ENCODE measurements at places on chromosomes 16 and 17.

DNA sequence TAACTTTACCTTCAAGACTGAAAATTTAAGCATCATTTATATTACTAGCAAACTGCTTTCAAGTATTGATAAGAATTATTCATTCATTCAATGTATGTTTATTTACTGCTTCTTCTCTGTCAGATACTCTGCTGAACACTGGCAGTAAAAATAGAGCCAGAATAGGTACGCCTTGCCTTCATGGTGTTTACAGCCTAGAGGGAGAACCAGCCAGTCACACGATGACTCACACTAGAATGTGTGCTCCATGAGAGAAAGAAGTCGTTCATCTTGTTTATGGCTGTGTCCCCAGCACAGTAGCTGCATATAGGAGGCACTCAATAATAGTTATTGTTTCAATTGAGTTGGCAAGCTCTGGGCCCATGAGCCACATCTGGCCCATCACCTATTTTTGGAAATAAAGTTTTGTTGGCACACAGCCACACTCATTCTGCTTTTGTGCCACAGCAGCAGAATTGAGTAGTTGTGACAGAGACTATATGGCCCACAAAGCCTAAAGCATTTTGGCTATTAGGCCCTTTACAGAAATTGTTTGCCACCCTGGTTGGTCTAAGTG, 84.2 kb downstream of the TMC6 start:
- no peak for DNase-seq

DNA sequence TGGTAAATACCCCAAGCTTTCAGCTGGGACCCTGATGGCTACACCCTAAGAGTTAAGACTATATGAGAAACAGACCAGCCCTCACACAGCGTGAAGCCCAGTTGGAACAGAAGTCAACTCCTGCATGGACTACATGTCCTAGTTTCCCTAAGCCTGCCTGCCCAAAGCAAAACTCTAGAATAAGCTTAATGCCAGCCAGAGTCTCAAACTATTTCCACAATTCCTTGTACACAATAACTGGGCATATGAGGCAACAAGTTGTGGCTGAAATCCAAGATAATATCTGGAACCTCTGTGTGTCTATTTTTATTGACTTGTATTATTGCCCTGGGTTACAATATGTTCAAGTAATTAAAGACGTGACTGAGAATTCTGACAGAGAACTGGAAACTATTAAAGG, 19.4 kb downstream of the MYH10 start:
- DNase-seq: no peak

DNA sequence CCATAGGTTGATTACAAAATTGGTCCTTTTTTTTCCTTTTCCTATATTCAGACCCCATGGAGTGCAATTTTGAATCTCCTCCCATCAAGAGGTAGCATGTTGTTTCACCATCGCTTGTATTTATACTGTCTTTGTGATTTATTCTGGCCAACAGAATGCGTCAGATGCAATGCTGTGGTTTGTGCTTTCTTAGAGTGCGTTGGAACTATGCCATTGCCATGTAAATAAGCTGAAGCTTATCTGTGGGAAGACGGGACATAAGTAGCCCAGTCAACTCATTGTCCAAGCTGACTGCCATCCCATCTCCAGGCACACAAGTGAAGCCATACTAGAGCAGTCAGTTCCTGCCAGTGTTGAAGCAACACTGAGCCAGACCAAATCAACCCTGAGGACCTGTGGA, 1339.3 kb upstream of the GOT2 start:
- no peak for DNase-seq

GRCh38 chr17:18985475-18985874, 19.1 kb downstream of the FAM83G start:
- no peak for DNase-seq

DNA sequence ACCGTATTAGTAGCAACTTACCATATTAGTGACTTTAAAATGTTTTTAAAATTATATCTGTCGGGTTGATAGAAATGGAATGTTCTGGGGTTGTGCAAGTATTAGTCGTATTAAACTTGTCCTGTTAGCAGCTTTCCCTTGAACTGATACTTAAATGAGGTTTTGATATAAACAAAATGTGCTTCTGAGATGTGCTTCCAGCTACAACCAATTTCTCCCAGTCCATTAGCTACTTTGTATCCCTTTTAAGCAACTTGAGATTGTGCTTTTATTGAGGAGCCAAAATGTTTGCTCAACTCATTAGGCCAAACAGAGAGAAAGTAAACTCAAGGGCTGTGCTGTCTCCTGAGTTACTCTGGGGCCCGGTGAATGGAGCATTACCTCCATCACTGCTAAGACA, 255.0 kb upstream of the RBFOX1 start:
- DNase-seq: no peak

Measured in esophagus squamous epithelium (tissue), 5 donors.